ELR (cell line): ENCODE measurements at places on chromosomes 3 and 15.
A peak's percentile ranks its signal among the peaks of the same experiment; 100 is the strongest.

DNA sequence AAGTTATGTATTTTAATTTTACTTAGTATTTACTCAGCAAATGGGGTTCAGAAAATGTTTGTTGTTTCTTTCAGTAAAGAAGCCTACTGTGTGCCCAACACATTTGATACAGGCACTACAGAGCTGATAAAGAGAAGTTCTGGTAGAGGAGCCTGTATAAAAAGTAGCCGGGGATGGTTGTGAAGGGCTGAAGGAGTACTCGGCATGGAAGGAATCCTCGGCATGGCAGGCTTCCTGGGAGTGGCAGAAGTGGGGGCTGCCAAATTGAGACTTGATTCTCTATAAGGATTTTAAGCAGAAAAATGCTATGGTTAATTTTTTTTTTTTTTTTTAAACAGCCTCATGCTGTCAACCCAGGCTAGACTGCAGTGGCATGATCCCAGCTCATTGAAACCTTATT is 9.3 kb downstream of the ARL13B start:
- DNase-seq, result no peak

- no peak for DNase-seq
Measured at GRCh38 chr3:152241142-152242017, 27.3 kb upstream of the MBNL1 start.

- peak; percentile 77 for DNase-seq
Measured at GRCh38 chr3:127652246-127652995, 20.3 kb upstream of the ABTB1 start.

DNA sequence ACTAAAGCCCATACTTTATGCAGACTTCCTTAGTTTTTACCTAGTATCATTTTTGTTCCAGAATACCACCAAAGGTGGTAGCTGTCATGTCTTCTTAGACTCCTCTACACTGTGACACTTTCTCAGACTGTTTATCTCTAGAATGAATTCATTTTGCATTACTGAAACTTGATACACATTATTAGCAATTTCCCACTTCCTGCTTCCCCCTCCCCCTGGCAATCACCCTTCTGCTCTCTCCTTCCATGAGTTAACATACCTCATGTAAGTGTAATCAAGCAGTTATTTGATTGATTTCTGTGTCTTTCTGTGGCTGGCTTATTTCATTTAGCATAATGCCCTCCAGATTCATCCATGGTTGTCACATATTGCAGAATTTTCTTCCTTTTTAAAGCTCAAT is 204.9 kb downstream of the STAG1 start:
- peak; percentile 63 for DNase-seq

DNA sequence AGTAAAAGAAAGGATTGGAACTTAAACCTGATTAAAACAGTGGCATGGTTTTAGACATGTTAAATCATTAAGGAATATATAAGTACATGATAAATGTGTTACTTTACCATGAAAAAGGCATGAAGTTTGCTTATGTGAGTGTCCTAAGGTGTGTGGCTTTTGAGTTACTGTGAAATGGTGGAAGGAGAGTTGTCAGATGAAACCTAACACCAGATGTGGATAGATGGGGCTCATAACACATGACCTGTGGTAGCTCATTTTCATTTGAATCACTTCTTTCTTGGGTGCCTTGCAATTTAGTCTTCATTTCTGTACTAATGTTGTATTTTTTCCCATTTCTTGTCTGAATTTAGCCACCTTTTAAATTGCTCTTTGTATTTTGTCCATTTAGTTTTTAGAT is 13.0 kb downstream of the MEF2A start:
- no peak for DNase-seq

DNA sequence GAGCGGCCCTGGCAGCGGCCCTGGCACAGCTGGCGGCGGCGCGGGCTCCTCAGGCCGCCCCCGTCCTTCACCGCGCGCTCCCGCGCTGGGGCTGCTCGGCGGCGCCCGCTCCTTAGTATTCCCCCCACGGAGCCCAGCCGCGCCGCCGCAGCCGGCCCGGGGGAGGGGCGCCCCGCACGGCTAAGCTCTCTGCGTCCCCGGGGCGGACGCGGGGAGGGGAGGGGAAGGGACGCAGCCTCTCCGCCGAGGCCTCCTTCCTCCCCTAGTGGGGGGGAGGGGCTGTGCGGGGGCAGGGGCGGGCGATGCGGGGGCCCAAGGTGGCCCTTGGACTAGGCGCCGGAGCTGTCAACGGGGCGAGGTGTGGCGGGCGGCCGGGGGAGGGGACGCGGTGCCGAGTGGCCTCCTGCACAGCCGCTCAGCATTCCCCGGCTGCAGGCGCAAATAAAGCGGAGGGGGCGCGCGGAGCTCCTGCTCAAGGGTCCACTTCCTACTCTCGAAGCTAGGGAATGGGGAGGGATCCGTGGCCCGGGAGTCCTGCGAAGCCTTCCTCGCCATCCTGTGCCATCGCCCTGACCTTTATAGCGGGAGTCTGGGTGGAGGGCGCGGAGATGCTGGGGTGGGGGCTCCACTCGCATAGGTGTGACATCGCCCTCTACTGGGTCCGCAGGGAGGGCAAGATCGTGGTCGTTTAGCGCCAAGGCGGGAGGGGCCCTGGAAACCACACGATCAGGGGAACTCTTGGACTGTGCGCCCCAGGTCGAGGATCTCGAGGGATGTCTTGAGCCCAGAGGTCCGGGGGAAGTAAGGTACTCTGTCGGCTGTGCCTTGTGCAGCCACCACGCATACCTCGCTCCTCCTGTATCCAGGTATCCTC is 22.2 kb downstream of the EPHB3 start:
- DNase-seq, result no peak

DNA sequence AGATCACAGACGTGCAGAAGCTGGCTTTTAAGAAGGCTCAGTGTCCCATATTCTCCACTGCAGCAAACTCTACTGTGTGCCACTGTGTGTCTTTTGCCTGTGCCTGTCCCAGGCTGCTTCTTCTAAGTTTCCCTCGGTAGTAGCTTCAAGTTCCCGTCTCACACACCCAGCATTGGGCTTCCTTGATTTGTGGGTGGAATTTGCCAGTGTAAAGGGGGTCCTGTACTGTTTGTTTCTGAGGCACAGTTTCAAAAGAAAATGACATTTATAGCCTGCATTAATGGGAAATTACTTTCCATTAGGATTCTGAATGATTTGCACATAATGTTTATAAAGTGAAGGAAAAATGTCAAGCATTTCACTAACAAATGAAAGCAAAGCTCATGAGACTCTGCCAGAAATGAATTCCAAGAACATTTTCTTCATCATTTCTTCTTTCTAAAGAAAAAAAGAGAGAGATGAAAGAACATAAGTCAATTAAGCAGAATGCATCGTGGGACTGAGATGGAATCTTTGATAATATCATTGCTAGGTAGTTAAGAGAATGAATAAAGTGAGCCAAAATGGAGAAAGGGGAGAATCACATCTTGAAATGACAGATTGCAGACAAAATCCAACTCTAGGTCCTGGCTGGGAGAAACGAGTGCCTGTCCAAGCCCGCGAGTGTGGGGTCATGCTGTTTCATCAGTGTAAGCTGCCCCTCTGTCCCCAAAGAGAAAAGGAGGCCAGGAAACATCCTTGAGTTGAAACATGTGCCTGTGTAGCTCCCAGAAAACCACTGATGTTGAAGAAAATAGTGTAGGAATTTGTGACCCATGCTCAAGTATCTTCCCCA is 48.6 kb upstream of the ADAMTSL3 start:
- DNase-seq, result no peak

DNA sequence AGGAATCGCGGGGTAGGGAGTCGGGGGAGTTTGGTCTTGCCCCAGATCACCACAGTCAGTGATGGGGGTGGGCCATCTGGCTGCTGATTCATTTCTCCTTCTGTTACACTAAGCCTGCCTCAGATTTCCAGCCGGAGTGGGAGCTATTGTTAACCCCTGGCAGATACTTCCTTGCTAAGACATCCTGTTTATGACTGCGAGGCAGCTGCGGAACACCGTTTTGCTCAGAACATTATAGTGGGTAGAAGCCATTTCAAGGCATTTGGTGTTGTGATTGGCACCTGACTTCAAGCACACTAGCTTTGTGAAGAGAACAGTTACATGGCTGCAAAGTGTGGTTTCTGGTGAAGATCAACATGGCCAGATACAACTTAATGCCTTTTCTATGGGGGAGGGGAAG is 73.8 kb downstream of the FLNB start:
- DNase-seq, result peak; percentile 50

DNA sequence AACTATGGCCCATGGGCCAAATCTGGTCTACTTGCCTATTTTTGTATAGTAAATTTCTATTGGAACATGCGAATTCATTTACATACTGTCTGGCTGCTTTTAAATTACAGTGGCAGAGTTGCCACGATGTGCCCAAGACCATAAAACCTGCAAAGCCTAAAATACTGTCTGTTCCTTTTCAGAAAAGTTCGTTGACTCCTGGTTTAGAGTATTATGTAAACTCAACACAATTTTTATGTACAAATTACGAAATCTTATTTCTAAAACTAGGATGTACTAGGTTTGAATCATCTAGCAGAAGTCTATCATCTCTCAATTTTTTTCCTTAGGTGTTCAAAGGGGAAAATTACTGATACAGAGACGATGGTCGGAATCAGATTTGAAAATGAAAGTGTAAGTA is 26.9 kb downstream of the SENP2 start:
- no peak for DNase-seq

DNA sequence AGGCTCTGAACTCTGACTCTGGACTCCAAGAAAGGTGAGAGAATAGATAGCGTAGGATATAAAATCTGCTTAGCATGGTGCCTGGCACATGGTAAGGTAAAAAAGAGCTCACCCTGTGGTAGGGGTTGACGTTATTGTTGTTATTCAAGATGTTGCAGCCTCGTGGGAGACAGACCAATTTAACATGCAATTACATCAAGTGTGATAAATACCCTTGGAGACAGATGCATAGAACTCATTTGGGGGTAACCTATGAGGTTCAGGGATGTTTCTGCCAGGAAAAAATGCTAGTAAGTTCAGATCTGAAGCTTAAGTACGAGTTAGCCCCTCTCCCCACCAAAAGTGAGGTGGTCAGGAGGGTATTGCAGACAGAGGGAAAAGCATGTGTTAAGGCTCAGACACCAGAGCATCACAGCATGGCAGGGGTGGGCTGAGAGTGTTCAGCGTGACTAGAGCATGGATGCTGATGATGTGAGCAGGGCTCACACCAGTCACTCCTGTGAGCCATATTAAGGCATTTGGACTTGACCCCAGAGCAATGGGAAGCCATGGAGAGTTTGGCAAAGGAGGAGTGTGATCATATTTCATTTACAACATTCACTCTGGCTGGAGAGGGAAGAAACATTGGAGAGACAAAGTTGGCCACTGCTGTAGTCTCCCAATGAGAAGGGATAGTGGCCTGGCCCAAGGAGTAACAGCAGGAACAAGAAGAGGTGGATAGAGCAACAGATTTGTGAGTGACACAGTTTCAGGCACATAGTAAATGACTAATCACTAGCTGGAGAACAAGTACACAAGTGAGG is 181.0 kb downstream of the UACA start:
- no peak for DNase-seq

DNA sequence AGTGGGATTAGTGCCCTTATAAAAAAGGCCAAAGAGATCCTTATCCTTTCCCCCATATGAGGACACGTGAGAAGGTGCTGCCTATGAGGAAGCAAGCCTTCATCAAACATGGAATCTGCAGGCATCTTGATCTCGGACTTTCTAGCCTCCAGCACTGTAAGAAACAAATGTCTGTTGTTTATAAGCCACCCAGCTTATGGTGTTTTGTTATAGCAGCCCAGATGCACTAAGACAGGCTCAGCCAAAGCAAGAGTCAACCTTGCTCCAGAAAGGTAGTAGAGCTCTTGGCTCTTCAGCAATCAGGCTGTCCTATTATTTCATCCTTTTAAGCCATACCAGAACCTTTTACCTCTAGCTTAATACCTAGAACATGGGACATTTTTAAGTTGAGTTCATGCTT is 12.3 kb upstream of the TNIK start:
- no peak for DNase-seq

DNA sequence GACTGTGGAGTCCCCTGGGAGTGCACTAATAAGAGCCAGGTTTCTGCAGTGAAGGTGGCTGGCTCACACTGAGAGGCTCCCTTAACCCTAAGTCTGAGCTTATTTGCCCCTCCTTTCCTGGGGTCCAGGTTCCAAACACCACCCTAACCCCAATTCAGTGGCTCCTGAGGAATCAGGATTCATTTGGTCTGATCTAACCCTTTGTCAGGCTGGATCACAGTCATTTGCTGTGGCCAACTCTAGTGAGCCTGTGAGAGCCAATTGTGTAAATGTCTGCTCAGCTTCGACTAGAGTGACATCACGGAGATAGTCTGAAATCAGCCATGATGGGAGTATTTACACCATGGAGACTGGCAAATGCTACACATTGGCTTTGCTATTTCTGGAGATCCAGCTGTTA is 73.7 kb upstream of the ACAN start:
- no peak for DNase-seq

- DNase-seq, result no peak
Measured at GRCh38 chr3:185457376-185457775, 41.5 kb downstream of the TMEM41A start.

- peak; percentile 51 for DNase-seq
Measured at GRCh38 chr15:64426845-64427465, 33.4 kb upstream of the ZNF609 start.
